ENCODE measurements at places on chromosomes 16 and 17.

- no peak for DNase-seq
These were observed 1095.3 kb upstream of the CDH8 start for GRCh38 chr16:63131503-63131902.

DNA sequence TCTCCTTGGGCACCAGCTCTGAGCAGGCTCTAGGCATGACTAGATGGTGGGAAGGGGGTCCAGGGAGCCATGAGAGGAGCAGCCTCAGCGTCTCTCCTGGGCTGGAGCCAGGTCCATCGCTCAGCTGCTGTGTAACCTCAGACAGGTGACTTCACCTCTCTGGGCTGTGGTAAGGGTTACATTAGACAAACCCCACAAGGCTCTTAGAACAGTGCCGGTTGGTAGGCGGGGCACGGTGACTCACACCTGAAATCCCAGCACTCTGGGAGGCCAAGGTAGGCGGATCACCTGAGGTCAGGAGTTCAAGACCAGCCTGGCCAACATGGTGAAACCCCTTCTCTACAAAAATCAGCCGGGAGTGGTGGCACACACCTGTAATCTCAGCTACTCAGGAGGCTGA, 18.1 kb upstream of the NPTX1 start:
- no peak for DNase-seq

- no peak for DNase-seq
These were observed 73.9 kb downstream of the SPAG9 start for GRCh38 chr17:51046514-51047384.

DNA sequence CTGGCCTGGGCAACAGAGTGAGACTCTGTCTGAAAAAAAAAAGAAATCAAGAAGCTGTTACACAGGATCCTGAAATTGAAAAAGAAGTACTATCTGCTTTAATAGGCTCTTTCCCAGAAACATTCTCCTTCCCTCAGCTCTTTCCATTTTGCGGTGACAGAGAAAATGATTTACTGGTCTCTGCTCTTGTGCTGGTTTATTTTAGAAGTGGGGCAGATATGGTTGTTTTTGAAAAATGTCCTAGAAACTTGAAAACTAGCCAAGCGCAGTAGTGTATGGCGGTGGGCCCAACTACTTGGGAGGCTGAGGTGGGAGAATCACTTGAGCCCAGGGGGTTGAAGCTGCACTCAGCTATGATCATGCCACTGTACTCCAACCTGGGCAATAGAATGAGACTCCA, 28.8 kb upstream of the TANGO6 start:
- no peak for DNase-seq

GRCh38 chr17:57035971-57036481, 49.0 kb upstream of the AKAP1 start:
- no peak for DNase-seq

DNA sequence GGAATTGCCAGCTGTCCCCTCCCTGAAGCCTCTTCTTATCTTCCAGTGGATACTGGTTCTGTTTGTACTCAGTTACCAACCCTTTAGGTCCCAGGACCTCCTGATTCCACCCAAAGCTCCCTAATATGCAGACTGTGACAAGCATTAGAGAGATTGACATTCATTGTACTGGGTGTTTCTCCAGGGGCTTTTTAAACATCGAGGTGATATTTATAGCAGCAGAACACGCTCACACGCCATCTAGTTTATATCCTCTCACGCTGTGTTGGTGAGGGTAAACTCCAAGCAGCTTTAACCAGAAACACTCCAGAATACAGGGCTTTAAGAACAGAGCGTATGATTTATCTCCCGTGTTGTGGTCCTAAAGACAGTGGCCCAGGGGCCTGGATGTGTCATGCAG, 238.4 kb downstream of the IRF8 start:
- DNase-seq, result no peak

GRCh38 chr17:56160422-56160821, 7.1 kb downstream of the ANKFN1 start:
- DNase-seq, result no peak

Data from T-cell (primary cell).